ENCODE measurements at places on chromosomes 11 and 22.
A peak's percentile ranks its signal among the peaks of the same experiment; 100 is the strongest.

DNA sequence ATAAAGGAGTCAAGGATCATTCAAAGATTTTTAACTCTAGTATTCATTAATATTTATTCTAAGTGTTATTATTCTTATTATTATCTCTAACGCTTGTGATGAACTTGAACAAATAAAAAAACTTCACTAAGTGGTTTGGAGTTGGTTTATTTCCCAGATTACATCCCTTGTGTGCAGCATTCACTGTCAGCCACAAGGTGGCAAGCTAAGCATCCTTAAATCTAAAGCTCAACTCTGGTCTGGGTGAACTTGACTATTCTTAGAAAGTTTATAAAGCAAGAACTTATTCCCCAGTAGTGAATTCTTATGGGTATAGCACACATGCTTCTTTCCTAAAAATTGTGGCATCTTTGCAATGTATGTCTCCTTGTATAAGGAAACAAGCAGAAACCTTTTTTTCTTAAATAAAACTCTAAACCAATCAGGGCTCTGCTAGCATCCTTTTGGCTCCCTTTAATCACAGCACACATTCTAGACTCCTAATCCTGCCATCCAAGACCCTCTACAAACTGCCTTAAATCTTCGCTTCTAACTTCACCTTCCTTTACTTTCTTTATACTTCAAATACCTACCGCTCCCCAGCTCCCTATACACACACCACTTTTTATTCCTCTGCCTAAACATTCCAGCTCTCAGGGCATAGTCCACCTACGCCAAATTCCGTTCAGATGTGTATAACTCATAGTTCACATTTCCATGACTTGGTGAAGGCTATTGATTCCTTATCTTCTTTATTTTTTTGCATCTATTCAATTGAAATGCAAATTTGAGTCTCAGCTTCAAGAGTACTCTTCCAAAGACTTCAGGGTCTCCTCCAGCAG, 1068.8 kb downstream of the DLG2 start:
- H3K4me3 ChIP-seq, result no peak overlapping the region
- peak; percentile 34 for DNase-seq
- no peak overlapping the region for H3K27ac ChIP-seq
- H3K4me1 ChIP-seq, result no peaks in the 10 kb centered on the region

DNA sequence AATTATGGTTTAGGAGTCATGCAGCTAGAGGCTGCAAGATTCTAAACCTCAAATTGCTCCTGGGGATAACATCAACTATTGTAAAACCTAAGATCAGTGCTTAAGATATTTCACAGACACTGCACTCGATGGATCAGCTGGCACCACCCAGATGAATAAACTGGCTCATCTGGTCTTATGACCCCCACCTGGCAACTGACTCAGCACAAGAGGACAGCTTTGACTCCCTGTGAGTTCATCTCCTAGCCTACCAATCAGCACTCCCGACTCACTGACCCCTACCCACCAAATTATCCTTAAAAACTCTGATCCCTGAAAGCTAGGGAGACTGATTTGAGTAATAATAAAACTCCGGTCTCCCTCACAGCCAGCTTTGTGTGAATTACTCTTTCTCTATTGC, 782 bp upstream of the TTC12 start:
- H3K27ac ChIP-seq, result no peak overlapping the region
- no peaks in the 10 kb centered on the region for H3K27me3 ChIP-seq
- H3K4me3 ChIP-seq, result peak overlapping the region; percentile 71
- no peaks in the 10 kb centered on the region for H3K4me1 ChIP-seq
- DNase-seq, result no peak

- no peak overlapping the region for H3K27ac ChIP-seq
- no peak overlapping the region for H3K4me3 ChIP-seq
- peaks cover under 1% of the 10 kb centered on the region for H3K4me1 ChIP-seq
- no peaks in the 10 kb centered on the region for H3K27me3 ChIP-seq
Observed at GRCh38 chr22:46082633-46083032, 67.7 kb upstream of the PPARA start.

DNA sequence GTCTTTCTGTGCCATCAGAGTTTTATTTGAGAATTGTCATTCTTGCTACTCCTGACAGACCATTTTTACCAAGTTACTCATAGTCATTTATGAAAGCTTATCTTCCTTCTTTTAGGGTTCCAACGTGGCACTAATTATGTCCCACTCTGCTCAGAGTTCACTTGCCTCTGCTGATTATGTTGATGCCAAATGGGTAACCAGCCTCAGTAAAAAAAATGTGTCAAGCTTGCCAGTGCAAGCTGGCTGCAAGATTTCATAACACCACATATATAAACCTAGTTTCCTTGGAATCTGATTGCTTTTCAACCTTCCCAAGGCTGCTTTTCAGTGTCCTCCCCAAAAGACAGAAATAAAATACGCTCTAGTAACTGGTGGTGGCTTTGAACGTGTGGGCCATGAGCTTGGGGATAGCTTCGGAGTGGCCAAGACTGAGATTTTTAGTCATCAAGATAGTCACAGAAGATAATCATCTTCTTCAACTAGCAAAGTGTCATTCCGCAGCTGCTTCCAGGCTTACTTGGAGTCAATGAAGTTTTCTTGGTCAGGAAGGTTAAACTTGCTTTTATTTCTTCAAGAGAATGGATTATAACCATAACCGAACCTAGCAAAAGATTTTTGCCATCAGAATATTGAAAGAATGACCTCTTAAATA, 29.5 kb upstream of the APOA1 start:
- no peaks in the 10 kb centered on the region for H3K4me1 ChIP-seq
- H3K27me3 ChIP-seq, result no peaks in the 10 kb centered on the region
- no peak overlapping the region for H3K4me3 ChIP-seq
- no peak overlapping the region for H3K27ac ChIP-seq
- no peak for DNase-seq

DNA sequence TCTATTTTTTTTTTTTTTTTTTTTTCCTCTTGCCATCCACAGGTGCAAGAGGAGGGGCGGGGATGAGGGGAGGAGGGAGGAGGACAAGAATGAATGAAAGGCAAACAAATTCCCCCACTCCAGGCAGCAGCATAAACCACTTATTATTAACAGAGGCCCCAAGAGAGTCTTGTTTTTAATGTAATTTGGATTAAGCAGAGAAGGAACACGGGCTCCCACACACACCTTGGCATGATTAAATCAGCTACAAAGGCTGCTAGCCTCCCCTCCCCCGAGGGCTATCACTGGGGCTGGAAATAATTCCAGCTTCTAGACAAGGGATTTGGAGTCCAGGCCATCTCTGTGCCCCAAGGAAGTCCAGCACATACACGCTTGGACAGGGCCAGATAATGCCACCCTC, 93.4 kb upstream of the DRD2 start:
- DNase-seq, result no peak
- no peaks in the 10 kb centered on the region for H3K27me3 ChIP-seq
- H3K36me3 ChIP-seq, result no peaks in the 10 kb centered on the region
- no peak overlapping the region for H3K27ac ChIP-seq
- H3K4me1 ChIP-seq, result peaks cover 8% of the 10 kb centered on the region

- no peaks in the 10 kb centered on the region for H3K4me1 ChIP-seq
- H3K27me3 ChIP-seq, result no peaks in the 10 kb centered on the region
- H3K27ac ChIP-seq, result no peak overlapping the region
Observed at GRCh38 chr11:108838102-108838791, 173.4 kb downstream of the DDX10 start.

DNA sequence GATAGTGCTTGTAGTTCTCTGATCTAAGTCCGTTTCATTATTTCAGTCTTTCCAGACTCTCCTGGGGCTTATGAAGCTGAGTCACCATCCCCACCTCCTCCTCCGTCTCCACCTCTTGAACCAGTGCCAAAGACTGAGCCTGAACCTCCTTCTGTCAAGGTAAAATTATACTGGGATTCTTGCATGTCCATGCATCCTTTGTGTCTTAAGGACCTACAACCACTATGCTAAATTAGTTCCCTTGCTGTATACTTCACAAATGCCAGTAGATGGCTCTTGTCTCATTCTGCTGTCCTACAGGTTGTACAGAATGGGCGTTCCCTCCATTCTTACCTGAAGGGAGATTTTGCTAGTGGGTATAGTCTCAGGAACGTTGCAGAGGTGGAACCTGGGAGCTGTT, 42.2 kb downstream of the POLD3 start:
- H3K36me3 ChIP-seq, result peaks cover 22% of the 10 kb centered on the region
- no peaks in the 10 kb centered on the region for H3K27me3 ChIP-seq
- H3K27ac ChIP-seq, result no peak overlapping the region
- no peak overlapping the region for H3K4me3 ChIP-seq
- no peaks in the 10 kb centered on the region for H3K4me1 ChIP-seq
- DNase-seq, result no peak

DNA sequence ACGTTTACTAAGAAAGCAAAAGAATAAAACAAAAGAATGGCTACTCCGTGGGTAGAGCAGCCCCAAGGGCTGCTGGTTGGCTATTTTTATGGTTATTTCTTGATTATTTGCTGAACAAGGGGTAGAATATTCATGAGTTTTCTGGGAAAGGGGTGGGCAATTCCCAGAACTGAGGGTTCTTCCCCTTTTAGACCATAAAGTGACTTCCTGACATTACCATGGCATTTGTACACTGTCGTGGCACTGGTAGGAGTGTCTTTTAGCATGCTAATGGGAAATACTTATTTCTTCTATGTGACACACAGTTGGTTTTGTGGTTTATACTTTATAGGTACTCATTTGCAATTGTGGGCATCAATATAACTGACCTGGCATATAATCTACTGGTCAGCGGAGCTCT, 56.3 kb downstream of the SLN start:
- H3K27me3 ChIP-seq, result no peaks in the 10 kb centered on the region
- no peak overlapping the region for H3K4me3 ChIP-seq
- no peaks in the 10 kb centered on the region for H3K36me3 ChIP-seq
- no peaks in the 10 kb centered on the region for H3K4me1 ChIP-seq
